ENCODE measurements at places on chromosomes 12 and 14.

DNA sequence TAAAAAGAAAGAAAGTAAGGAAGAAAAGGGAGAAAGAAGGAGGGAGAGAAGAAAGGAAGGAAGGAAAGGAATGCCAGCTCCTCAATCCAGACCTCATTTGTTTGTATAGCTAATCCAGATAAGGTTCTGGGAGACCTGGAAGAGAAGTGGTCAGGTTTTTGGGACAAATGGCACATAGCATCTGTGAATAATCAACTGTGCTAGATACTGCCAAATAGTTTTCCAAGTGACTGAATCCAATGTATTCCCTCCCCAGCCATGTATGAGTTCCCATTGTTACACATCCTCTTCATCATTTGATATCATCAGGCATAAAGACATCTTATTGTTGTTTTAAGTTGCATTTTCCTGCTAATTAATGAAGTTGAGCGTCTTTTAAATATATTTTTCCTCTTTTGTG is 18.6 kb upstream of the PTGR2 start:
- DNase-seq, result no peak

GRCh38 chr12:52390739-52391617 is 5.5 kb upstream of the KRT84 start:
- DNase-seq, result no peak

DNA sequence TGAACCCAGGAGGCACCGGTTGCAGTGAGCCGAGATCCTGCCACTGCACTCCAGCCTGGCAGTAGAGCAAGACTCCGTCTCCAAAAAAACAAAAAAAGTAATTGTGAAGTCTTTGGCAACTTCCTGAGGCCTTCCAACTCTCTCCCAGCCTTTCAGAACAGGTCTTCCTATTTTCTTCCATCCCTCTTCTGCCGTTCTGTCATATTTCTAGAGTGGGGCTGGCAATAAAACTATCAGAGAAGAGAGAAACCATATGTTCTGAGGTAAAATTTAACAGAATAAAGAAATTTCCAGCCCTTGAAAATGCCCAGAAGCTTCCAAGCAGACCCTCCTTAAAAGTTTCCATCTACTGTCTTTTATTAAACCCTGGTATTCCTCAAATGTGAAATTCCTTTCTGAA is 100.4 kb downstream of the HMGA2 start:
- no peak for DNase-seq

- no peak for DNase-seq
Observed at GRCh38 chr14:24679248-24679961, 45.4 kb upstream of the GZMB start.

DNA sequence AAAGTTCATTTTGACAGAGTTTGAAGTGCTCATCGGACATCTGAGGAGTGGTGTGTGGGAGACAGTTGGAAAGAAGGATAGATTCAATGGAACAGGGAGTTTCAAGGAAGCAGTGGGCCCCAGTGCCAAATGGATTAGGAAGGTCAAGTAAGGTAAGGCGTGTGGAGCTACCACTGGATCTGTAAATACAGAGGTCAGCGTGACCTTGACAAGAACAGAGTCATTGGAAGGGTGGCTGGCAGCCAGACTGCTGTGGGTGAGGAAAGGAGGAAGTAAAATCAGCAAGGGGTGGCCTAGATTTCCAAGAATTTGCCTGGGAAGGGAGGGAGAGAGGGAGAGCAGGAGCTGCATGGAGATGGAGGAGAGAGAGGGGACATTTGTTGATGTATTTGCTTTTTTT is 68.2 kb upstream of the IGF1 start:
- no peak for DNase-seq

GRCh38 chr14:70084226-70084625 is 104.5 kb downstream of the SLC8A3 start:
- DNase-seq, result no peak

DNA sequence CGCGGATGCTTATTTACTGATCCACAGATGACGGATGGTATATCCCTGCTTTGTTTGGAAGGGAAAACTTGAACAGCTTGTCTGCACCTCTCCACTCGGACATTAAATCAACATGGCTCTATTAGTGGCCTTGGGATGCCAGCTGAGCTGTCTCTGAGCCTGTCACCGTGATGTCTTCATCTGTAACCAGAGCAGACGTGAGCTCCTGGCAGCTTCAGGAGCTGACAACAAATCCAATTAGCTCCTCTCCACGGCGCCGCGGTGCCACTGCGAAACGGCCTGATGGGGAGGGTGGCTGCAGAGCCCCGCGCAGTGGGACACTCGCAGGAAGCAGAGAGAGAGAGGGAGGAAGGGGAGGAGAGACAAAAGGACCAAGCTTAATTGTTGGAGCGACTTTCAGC is 112.3 kb downstream of the PAPOLA start:
- no peak for DNase-seq

GRCh38 chr12:113133036-113133435 is 2.5 kb downstream of the RASAL1 start:
- no peak for DNase-seq

- no peak for DNase-seq
Observed at GRCh38 chr12:6555018-6555691, 687 bp downstream of the IFFO1 start.

GRCh38 chr14:58077621-58078020 is 74.4 kb downstream of the ARMH4 start:
- DNase-seq, result no peak

- no peak for DNase-seq
Observed at GRCh38 chr12:51377099-51377984, 13.9 kb downstream of the GALNT6 start.

DNA sequence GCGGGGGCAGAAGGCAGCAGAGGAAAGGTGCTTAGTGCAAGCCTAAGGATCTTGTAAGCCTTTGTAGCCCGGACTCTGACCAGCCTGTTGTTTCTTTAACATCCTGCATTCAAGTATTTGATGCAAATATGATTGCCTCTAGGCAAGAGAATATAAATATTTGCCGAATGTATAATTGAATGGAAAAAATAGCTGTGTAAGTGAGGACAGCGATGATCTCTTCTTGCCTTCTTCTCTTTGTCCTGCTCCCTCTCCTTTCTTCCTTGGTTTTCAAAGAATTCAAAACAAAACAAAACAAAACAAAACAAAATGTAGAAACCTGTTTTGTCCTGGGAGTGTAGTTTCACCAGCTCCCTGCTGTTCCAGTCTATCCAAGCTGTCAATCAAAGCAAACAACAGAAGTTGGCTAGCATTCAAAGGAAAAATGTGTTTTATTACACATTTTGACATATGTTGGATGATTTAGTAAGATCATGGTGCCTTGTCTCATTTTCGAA is 74.9 kb upstream of the CPM start:
- no peak for DNase-seq

DNA sequence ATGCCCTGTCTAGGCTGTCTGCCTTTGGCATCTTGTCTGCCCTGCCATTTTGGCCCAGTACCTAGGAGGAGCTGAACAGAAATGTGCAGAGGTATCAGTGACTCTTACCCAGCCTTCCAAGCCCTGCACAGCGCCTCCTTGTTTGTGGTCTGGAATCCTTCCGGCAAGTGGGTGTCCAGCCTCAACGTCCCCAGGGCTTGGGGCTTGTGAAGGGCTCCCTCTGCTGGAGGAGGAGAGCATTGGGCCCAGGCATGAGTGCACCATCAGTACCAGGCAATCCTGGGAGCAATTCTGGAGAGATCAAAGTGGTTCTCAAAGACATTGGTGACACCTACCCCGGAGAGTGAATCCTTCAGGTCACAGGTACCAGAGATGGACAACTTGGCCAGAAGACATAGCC is 2.4 kb upstream of the TCL1B start:
- DNase-seq, result no peak

DNA sequence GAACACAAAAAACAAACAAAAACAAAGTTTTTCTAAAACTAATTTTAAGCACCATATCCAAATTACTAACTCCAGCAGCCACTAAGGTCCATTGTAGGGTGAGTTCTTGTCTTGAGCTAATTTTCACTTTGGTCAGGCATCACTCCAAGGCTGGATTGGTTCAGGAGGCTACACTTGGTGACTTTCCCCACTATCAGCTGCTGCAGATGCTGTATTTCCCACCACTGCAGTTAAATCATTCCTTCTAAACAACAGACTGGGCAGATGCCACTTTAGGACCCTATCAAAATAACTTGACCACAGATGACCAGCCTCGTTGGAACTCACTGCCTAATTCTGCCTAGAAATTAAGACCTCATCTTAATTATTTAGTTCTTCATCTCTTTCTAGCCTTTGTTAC is 140.5 kb downstream of the SLC16A7 start:
- DNase-seq, result no peak

GRCh38 chr14:51327376-51327775 is 87.3 kb downstream of the TMX1 start:
- DNase-seq, result no peak

Data from naive B cell (primary cell).